Adipocyte (in vitro differentiated cells): ENCODE measurements at places on chromosomes 11 and 22.

DNA sequence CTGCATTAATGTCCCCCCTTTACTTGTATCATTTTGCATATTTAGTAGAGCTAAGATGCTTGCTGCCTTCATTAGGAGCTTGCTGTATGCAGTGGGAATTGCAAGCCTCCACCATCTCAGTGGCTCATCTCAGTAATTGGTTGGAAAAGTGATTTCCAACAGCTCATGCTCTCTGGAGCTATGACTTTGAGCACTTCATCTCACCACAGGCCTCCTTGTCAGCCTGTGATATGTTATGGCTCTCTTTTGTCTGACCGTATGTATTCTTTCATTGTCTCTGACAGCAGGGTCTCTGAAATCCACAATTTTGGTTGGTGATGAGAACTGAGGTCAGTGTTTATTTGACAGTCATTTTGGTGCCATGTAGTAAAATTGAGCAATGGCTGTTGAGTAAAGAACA, 345.1 kb downstream of the FAT3 start:
- no peak for DNase-seq

DNA sequence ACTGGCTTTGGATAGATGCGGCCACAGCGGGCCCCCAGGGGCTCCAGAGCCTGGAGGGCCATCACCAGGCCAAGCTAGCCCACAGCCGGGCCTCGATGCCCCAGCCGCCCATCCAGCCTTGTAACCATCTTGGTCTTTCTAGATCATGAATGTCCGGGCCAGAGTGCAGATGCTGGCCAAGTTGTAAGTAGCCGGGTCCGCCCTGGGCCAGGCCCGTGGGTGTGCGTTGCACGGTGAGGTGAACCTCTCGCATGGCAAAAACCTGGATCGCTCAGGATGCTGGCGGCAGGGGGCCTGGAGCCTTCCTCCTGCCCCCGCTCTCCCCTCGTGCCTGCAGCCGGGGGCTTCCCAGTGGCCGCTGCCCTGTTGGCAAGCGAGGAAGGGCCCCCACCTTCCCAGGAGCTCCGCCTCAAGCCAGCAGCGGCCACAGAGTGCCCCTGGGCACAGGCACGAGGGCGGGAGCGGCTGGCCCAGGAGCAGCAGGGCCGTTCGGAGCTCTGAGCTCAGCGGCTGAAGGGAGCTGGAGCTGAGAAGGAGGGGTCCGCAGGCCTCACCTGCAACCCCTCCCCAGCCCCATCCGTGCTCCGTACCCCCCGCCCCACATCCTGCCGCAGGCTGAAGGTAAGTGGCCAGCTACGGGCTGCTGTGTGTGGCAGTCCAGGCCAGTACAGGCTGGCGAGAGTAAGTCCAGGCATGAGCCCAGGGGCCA, 10.9 kb upstream of the MRPL23 start:
- DNase-seq, result no peak

DNA sequence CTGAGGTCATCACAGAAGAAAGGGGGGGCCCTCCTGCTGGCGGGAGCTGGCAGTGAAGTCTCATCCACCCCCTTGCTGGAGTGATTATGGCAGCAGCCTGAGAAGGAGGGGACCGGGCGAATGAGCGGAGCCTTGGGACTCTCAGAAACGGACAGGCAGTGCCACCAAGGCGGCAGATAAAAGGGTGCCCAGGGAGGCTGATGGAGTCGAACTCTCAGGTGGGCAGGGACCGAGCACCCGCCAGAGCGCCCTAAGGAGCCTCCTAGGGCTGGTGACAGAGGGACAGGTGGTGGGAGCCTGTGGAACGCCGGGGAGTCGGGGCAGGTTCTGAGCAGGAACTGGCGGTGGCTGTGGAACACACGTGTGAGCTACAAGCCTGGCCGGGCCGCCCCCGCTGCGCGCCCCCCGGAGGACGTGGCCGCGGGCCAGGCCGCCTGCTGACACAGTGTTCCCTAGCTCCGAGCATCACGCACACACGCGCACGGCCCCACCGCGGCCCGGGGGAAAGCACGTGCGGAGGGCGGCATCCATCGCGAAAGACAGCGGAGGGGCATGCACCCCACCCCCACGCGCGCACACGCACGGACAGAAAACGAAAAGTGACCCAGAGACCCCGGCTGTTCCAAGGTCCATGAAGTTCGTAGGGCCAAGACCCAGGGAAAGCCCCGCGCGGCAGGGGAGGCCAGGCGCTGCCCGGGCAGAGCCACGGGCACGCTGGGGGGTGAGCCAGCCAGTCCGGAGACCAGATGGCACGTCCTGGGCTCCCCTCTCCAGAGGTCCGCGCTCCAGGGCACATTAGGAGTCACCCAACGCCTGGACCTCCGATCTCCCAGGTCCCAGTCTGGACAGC, 1.0 kb downstream of the VWCE start:
- DNase-seq, result peak; percentile 84

DNA sequence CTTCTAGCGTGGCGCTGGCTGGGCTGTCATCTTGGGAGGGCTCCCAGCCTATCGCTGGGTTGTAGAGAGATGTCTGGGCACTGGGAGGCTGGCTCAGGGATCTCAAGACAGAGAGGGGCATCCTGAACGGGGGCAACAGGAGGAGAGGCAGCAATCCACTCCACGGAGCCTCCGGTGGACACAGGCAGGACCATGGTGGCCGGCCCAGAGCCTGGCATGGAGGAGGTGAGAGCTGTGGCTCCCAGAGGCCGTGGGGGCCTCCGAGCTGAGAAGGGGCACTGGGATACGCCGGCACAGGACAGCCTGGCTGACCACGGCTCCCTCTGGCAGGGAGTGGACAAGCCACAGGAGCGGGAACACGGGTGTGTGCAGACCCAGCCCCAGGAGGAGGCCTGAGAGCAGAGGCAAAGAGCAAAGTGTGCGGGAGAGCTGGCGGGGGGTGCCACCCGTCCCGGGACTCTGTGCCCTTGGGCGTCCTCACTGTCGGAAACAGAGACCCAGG, 9.1 kb downstream of the MRGPRF start:
- no peak for DNase-seq

DNA sequence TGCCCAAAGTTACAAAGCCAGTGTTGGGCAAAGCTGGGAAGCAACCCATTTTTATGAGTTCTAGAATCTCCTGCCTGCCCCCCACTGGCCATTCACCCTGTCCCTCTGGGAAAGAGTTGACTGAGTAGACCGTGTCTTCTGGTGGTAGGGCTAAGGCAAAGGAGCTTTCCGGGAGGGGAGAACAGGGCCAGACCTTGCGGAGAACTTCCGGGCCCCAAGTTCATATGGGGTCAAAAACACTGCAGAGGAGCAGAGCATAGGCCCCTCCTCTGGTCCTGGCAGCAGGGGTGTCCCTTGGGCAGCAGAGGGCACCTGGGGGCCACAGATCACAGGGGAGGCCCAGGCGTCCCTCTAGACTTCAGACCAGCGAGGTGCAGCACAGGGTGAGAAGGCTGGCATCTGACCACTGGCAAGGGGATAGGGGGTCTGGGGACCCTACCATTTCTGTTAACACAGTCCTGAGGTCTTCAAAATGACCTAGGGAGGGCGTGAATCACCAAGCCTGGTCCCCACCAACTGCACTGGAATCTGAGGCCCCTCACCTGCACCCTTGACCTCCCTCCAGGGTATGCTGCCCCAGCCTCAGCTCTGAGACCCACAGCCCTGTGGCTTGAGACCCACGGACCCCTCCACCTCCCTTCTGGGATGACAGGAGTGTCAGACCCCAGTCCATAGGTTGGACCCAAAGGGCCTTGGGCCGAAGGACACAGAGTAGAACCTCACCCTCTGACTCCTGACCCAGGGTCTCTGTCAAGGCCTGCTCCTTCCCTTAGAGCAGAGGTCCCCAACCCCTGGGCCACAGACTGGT, 1.3 kb upstream of the ARAP1 start:
- peak; percentile 12 for DNase-seq

DNA sequence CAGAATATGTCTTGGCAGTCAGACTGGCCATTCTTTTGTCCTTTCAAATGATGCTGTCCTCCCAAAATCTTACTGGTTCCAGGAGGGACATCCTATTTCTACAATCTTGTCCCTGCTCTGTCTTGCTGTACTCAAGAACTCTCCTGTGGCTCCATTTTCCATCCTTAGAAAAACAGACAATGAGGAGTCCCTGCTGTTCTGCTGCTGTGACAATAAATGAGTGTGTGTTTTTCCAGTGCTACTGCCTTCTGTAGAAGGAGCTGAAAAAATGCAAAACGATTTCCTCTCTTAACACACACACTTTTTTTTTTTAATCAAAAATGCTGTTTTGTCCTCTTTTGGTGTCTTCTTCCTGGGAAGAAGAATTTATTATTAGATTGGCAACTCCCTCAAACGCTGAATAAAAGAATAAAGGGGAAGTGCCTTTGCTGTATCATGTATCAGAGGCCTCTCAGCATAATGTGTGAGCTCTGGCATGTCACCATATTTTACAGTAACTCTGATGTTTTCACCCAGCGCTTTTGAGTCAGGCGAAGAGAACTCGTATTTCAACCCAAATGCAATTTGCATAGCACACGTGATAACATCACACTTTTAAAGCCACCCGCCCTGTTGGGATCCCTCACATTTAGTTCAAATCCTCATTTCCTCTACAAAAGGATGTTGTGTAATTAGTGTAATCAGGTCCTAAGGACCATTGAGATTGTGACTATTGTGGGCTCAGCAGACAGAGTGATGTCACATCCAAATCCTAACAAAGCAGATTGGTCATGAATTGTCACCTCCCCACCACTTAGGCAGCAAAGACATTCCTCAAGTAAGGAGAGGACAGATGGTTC, 496.0 kb upstream of the LARGE1 start:
- no peak for DNase-seq

GRCh38 chr11:21602699-21603098, 590.2 kb upstream of the ANO5 start:
- DNase-seq, result no peak

DNA sequence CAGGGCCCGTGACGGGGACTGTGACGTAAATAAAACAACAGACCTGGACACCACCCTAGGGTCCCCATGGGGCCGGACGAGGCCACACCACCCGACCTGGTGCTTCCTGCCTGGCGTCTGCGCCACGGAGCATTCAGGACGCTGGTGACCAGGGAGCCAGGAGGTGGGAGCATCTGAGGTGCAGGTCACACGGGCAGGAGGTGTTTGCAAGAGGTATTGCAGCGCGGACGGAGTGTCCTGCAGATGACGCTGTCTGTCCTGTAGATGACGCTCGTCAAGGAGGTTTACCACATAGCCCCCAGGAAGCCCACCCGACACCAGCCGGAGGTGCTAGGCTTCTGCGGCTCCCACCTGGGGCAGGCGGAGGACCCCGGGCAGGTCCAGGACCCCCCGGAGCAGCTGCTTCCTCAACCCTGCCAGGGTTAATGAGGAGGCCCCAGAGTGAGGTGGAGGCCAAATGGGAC, 986 bp upstream of the MUC5B start:
- DNase-seq, result no peak

GRCh38 chr11:58070585-58070984, 39.8 kb downstream of the OR6Q1 start:
- no peak for DNase-seq

GRCh38 chr11:57903441-57904123, 120.1 kb upstream of the OR9Q1 start:
- DNase-seq, result no peak
